ENCODE measurements at places on chromosomes 11 and 22.

GRCh38 chr11:36016263-36016662 is 72.4 kb downstream of the LDLRAD3 start:
- DNase-seq, result no peak

GRCh38 chr22:37526376-37526775 is 7.2 kb upstream of the CARD10 start:
- no peak for DNase-seq

DNA sequence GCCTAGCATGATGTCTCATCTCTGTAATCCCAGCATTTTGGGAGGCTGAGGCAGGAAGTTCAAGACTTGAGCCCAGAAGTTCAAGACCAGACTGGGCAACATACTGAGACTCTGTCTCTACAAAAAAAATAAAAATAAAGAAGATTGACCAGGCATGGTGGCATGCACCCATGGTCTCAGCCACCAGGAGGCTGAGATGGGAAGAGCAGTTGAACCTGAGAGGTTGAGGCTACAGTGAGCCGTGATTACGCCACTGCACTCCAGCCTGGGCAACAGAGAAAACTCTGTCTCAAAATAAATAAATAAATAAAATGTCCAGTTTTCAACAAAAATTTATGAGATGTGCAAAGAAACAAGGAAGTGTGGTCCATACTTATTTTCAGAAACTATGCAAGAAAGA is 28.3 kb downstream of the EFCAB6 start:
- no peak for DNase-seq

GRCh38 chr22:36461665-36462649 is 19.5 kb downstream of the TXN2 start:
- DNase-seq, result peak; percentile 97

DNA sequence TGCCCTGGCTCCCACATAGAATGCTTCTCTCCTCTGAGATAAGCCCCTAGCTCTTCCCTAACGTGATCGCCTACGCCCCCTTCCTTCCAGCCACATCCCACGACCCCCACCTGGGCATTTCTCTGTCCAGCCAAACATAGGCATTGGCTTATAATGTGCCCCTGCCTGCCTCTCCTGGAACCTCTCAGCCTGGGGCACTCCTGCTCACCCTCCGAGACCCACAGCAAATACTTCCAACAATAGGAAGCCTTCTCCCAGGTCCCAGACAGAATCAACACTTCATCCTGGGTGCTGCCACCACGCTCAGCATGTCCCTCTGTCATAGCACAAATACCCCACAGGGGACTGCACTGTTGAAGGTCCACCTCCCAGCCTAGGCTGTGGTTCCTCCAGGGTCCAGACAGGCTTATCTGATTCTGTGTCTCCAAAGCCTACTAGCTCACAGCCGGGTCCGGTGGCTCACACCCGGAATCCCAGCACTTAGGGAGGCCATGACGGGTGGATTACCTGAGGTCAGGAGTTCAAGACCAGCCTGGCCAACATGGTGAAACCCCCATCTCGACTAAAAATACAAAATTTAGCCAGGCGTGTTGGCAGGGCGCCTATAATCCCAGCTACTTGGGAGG is 24.2 kb upstream of the TMPRSS4 start:
- DNase-seq, result no peak

DNA sequence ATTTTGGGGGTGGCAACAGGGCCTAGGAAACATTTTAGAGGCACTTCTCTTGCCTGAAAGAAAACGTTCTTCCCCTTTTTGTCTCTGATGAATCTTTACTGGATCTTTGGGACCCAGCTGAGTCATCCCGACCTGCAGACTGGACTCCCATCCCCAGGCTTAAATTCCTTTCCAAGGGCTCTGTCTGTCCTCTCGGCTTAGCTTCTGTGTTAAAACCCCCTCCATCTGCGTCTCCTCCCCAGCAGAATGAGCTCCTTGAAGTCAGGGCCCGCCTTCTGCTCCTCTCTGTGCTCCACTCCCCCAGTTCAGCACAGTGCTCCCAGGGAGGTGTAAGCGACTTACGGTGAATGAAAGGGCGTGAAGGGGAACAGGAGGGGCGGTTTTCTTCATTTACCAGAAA is 895 bp upstream of the DAGLA start:
- DNase-seq, result no peak

DNA sequence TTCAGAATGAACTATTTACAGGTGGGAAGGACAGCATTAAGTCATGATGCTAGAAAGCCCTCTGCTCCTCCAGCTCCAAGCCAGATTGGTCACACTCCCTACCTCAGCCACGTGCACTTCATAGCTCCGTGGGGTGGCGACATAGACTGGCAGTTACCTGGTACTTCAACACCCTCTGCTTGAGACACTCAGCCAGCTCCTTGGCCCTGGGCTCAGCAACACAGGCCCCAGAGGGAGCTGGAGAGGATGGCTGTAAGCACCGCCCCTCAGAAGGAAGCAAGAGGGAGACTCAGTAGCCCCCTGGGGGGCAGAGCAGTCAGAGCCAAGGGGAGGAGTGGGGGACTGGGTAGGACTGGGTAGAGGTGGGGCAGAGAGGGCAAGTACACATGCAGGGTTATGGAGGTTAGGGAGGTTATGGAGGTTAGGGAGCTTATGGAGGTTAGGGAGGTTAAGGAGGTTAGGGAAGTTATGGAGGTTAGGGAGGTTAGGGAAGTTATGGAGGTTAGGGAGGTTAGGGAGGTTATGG is 102.1 kb upstream of the BID start:
- DNase-seq, result peak; percentile 7

GRCh38 chr11:44999068-44999467 is 48.4 kb upstream of the TP53I11 start:
- no peak for DNase-seq

GRCh38 chr11:95650276-95650675 is 139.3 kb downstream of the FAM76B start:
- no peak for DNase-seq

GRCh38 chr11:68503792-68504191 is 43.2 kb downstream of the PPP6R3 start:
- no peak for DNase-seq

DNA sequence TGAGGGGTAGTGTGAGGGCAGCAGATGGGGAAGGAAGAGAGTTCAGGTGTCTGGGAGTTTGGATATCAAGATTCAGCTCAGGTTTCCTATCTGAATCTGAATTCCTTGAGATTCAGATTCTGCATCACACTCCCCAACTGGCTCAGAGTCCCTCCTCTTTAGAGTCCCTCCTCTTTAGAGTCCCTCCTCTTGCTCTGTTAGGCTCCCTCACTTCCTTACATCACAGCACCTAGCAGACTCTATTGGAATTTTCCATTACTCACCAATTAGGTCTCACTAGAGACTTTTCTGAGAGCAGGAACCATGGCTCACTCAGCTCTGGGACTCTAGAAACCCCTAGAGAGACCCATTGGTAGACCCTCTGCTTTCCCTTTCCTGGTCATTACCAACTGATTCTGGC is 303.4 kb upstream of the SYN3 start:
- peak; percentile 67 for DNase-seq

- DNase-seq, result no peak
Observed at GRCh38 chr11:64713016-64713707, 9.8 kb downstream of the NRXN2 start.

GRCh38 chr11:75375626-75376025 is 23.7 kb upstream of the RPS3 start:
- DNase-seq, result no peak

DNA sequence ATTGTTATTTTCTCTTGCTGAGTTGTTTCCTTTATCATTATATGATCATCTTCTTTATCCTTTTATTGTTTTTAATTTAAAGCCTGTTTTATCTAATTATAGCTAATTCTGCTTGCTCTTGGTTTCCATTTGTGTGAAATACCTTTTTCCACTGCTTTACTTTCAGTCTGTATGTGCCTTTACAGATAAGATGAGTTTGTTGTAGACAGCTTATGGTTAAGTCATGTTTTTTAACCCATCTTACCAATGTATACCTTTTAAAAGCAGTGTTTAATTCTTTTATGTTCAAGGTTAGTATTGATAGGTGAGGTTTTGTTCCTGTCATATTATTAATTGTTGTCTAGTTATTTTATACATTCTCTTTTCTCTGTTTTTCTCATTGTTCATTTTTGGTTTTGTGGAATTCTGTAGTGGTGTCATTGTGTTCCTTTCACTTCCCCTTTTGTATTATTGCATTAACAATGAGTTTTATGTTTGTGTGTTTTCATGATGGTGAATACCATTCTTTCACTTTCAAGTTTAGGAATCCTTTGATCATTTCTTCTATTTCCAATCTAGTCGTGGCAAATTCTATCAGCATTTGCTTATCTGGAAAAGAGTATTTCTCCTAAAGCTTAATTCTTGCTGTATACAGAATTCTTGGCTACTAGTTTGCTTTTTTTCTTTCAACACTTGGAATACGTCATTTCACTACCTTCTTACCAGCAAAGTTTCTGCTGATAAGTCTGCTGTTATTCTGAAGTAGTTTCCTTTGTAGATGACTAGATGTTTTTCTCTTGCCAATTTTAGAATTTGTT is 21.8 kb downstream of the OR5AN1 start:
- no peak for DNase-seq

DNA sequence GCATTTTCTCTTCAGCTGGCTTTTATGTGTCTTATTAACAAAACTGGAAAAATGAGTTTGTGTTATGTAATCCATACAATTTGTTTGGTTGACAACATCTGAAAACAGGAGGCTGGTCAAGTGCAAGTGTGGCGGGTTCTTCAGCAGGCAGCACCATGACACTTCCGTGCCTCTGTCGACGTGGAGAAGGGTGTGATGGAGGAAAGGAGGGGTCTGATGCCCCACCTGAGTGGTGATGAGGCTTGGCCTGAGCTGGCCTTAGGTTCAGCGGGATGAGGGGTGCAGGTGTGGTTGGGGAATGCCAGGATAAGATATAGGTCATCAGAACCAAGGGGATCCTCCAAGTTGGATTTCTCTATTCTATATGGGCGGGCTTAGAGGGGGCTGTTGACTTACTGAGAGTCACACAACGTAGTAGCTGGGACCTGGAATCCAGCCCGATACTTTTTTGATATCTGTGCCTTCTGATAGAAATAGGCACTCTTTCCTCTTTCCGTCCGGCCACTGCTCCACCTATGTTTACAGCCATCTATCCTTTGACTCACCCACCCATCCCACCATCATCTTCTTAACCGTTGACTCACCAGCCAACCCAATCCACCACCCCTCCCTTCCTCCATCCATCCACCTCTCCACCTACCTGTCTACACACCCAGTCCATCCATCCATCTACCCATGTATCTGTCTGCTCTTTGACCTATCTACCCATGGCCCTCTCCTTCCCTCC is 29.0 kb downstream of the SHANK3 start:
- DNase-seq, result no peak

DNA sequence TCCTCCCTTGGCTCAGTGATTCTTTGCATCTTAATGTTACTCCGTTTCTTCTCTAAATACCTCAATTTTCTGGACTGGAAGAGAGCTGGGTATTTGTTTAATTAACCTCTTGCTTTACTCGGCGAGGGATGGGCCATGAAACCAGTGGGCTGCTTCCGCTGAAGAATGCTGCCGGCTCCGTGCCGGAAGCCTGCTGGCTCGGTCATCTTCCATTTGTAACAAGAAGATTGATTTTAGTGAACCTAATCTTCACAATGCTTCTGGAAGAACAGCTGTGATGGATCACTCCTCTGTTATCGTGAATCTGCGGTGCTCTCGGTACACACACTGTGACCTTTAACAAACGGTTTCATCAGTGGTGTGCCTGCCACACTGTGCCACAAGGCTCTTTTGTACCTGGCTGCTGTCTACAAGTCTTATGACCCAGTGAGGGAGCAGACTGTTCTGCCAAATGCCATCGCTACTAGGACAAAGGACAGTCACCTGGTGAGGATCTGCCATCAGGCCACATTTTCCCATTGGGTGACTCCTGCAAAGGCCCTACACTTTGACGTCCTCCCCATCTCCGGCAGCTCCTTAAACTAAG is 25.3 kb upstream of the PARVB start:
- DNase-seq, result no peak

DNA sequence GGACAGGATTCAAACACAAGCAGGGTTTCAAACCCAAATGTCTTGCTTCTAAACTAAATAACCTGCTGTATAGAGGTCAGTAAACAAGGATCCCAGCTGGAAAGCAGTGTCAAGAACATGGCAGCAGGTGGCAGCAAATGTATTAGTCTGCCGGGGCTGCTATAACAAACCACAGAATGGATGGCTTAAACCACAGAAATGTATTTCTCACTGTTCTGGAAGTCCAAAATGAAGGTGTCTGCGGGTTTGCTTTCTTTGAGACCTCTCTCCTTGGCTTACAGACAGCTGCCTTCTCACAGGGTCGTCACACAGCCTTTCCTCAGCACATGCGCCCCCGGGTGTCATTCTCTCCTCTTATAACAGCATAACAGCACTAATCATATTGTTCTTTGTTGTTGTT is 65.1 kb upstream of the LRRC55 start:
- DNase-seq, result peak; percentile 30

GRCh38 chr11:30314625-30315024 is 8.3 kb upstream of the ARL14EP start:
- peak; percentile 4 for DNase-seq

- DNase-seq, result no peak
Observed at GRCh38 chr11:40337118-40337517, 1122.3 kb downstream of the LRRC4C start.

DNA sequence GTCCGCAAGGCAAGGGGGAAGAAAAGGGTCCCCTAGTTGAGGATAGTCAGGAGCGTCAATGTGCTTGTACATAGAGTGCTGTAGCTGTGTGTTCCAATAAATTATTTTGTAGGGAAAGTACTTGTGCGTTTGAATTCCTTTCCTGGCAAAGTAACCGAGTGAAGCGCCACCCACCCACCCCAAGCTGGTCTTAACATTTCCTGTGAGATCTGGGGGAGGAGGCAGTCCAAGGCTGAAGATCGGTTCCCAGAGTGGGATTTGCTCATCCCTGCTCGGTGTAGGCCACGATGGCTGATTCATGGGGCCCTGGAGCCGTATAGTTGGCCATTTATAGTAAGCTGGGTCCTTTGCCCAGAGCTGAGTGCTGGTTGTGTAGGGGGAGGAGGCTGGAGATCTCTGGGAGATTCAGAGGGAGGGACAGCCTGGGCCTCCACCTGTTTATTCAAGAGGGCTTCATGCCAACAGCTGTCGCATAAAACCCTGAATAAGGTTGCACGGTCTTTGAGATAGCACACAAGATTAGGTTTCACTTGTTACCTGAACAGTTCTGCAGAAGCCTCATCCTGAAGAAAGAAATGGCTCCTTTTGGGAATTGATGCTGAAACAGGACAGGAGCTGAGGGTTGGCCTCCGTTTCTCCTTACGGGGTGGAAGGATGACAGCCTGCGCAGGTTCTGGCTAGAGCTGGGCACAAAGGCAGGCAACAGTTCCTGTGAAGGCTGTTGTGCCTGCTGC is 2.4 kb downstream of the ATF4 start:
- no peak for DNase-seq

DNA sequence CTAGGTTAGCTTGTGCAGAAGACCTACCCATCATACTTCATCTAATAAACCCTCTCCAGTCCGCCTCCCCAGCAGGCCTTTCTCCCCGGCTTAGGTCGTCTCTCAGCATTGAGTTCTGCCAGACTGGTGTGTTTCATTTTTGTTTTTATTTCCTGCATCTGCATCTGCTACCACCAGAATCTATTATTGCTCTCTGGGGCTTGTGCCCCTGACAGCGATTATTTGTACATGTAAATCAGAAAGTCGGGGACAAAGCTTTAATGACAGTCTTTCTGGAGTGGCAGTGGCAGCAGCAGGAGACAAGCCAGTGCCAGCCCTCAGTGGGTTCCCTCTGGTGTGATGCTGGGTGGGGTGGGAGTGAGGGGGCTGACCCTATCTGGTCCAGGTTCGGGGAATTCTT is 127.5 kb downstream of the PKNOX2 start:
- no peak for DNase-seq
